HT-29 (cell line): ENCODE measurements at places on chromosomes 4 and X.

DNA sequence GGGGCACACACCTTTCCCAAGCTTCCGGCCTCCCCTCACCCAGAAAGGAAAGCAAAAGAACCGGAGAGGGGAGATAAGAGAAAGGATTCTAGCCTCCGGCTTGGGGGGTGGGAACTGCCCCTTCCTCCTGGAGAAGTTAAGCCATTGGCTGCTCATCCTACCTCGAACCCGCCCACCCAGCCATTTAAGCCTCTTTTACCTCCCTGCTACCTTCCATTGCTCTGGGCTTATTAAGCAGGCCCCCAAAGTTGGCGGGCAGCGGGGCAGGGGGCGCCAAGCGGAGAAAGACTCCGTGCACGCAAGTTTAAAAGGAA lies 2.3 kb downstream of the MAML3 start:
- peak; percentile 95 for DNase-seq

DNA sequence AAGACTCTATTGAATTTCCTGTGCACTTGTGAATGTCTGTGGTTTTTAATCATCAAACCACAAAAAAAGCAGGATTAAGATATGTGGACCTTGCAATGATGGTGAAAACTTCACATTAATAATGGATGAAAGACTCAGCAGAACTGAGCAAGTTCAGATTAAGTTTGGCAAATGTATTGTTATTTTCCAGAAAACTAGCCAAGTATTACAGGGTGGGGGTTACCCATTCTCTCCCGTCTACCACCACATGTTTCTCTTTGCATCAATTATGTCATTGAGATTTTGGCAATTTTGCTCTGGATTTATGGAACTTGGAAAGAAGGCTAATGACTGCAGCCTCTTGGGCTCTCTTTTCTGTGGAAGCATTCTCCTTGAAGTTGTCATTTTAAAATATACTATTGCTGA lies 577.1 kb downstream of the ANKRD50 start:
- no peak for DNase-seq

DNA sequence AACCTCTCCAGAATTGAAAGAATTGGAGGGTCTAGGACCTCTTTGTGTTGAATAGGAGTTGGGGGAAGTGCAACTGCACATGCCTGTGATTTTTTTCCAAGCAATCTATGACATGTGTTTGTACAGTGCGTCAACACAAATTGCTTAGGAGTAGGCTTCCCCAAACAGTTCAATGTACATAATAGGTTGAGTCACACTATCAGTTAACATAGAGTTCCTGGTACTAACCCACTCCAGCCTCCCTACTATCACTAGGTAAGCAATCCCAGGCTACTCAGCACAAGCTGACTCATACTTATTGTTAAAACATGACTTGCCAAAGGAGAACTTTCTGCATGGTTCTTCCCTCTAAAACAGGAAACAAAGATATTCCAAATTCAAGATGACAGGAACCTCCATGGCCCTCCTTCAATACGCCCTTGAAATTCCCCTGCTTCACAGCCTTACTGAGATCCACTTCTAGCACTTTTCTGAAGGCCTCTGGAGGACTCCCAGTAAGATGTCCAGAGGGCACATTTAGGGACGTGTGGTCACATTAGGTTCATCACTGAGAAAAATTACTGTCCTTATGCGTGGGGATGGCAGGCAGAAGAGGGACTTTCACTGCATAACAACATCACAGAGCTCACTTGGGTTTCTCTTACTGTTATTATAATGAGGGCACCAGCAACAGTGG lies 8.4 kb upstream of the VSIG1 start:
- DNase-seq: peak; percentile 80

GRCh38 chr4:58119298-58119697 lies 1009.1 kb upstream of the IGFBP7 start:
- no peak for DNase-seq

DNA sequence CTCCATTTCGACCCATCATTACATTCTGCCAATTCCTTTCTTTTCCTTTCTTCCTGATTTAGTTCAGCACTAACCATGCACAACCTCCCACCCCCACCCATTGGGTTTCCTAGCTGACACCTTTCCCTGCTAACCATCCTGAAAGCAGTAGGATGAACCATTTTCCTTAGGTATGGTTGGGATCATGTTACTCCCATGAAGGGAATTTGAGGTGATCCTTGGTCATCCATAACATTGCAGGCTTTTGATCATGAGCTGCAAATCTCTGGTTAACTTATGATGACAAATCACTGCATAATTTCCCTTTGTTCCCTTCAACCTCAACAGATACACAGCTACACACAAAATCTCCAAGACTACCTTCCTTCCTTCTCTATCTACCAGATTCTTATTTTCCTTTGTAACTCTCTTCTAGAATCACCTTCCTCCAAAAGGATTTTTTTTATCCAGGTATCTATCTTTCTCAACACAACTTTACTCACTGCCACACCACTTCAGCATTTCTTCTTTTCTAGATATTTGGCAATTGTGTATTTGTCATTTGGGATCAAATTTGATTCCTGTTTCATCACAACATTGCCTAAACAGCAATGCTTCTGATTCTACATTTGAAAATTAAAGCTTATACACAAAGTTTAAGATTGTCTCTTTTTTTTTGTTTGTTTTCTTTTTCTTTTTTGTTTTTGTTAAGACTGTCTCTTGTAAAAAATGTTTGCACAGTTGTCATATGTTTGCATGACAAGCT lies 145.1 kb downstream of the RBM47 start:
- DNase-seq: no peak

DNA sequence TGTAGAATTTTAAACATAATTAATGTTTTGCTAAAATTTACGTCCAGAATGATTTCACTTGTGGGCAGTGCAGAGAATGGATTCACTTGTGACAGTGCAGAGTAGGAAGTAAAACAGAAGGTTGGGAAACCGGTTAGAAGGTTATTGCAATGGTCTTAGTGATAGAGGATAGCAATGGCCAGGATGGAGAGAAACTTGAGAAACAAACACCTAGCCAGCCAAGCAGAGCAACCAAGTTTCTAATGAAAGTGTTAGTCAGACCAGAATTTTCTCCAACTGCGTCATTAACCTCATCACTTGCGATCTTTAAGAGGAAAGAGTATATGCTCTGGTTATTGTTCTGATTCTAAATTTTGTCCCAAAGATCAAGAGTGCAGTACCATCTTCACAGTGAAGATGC lies 50.0 kb upstream of the TBC1D9 start:
- DNase-seq: no peak

GRCh38 chrX:103640401-103641155 lies 11.8 kb downstream of the TCEAL1 start:
- DNase-seq: no peak

DNA sequence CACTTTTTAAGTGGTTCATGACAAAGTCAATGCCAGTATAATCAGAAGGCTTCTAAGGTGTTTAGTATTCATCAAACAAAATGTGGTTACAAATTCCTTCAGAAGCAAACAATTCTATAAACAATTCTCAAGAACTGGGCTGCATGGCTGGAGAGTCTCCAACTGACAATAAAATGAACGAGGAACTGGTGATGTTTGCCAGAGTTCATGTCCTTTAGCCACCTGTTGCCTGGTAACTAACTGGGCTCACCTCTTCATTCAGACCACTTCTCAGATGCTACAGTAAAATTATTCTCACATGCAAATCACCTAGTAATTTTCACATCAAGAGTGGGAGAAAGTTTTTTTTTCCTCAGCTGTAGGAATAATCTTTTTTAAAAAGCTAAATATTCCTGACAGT lies 53.3 kb downstream of the CAMK2D start:
- DNase-seq: peak; percentile 72
